CD8-positive, alpha-beta memory T cell (primary cell): ENCODE measurements at places on chromosomes 6 and 20.

GRCh38 chr6:116047173-116047933 is 13.3 kb downstream of the FRK start:
- DNase-seq: no peak

- DNase-seq: no peak
Measured at GRCh38 chr6:84871925-84872324, 107.5 kb upstream of the TBX18 start.

DNA sequence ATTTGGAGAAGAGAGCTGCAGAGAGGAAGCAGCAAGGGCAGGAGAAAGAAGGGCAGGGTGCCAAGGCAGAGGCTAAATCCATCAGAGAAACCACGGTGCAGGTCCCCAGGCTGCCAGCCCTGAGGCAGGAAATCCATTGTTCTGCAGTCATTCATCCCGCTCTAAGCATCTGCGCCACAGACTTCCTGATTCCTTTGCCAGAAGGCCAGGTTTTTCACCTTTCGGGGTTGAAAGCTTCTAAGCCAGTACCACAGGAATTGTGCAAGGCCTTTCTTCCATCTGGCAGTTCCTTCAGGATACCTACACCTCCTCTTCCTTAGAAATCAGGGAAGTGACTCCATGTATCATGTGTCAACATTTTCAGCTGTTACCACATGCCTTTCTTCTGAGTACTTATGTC is 45.6 kb downstream of the ADGRF5 start:
- DNase-seq: no peak

DNA sequence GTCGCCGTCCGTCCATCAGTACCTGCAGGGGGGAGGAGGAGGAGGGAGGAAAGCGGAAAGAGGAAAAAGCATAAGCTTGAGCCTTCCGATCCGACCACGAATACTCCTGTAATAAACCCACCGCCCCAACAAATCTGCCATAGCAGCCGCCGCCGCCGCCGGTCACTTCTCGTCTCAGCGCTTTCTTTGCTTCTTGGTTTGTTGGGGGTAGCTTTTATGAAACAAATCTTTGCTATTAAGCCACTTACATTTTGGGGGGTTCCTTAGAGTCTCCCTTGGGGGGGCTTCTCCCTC is 277 bp downstream of the ADGRB3 start:
- no peak for DNase-seq

DNA sequence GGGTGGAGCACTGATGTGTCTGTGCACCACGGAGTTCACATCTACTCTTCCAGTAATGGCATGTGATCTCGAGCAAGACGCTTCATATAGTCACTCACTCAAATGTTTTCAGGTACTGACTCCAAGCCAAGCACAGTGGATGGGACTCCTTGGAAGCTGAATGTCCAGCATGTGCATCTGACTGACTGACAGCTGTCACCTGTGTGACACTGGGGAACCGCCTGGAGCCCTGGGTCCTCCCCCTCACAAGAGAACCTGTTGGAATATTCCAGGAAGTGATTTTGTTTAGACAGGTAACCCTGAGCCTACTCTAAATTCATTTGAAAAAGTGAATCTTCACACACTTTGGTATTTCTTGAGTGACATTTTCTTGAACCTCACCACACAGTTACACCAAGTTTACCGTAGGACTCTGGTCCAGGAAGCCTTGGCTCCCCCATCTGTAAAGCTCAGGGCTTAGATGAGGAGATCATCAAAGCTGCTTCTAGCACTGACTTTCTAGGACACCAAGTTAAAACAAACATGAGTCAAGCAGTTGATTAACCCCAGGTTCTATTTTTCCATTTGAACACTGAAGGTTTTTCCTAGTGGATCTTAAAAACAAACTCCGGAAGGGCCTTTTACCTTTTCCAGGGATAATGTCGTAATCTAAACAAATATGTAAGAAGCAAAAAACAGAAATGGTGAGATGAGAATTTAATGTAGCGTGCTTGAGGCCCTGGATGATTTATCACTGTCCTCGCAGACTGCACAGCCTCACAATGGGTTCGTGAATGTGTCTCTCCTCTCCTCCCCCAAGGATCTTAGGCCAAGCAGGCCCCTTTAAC is 50.1 kb downstream of the EDN3 start:
- no peak for DNase-seq

- no peak for DNase-seq
Measured at GRCh38 chr6:128303870-128304269, 216.5 kb downstream of the PTPRK start.
